ENCODE measurements at places on chromosomes 6 and 20.

DNA sequence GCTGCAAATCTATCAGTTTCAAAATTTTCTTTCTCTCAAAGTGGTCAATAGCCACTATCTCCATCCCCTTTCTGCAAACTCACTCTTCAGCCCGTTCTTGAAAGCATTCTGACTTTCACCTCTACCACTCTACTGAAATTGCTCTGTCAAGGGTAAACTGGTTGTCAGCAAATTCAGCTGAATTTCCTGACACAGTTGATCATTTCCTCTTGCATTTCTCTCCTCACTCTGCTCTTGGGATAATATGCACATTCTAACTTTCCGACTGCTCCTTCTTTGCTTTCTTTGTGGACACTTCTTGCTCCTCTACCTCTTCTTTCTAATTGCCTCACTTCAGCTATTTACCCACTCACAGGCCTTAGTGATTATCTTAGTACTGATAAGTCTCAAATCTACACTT, 73.7 kb upstream of the TINAG start:
- DNase-seq = no peak

- no peak for DNase-seq
Measured at GRCh38 chr6:163709693-163710092, 295.2 kb downstream of the QKI start.

DNA sequence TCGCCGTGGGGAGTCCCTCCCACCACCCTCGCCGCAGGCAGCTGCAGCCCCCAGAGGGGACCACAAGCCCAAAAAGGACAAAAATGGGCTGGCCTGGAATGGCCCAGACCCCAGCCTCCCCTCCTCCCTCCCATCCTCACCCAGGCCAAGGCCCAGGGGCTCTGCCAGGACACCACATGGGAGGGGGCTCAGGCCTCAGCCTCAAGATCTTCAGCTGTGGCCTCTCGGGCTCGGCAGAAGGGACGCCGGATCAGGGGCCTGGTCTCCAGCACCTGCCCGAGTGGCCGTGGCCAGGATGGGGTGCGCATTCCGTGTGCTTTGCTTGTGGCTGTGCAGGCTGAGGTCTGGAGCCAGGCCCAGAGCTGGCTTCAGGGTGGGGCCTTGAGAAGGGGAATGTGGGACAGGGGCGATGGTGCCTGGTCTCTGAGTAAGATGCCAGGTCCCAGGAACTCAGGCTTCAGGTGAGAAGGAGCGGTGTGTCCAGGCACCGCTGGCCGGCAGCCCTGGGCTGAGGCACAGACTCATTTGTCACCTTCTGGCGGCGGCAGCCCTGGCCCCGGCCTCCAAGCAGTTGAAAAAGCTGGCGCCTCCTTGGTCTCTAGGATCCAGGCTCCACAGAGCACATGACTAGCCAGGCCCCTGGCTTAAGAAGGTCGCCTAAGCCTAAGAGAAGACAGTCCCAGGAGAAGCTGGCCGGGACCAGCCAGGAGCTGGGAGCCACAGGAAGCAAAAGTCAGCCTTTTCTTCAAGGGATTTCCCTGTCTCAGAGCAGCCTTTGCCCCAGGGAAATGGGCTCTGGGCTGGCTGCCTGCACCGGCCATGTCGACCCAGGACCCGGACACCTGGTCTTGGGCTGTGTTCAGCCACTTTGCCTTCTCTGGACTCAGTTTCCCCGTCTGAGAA, 35.2 kb upstream of the MRGBP start:
- DNase-seq = no peak

GRCh38 chr6:148851683-148852556, 105.1 kb downstream of the UST start:
- DNase-seq = no peak

- peak; percentile 83 for DNase-seq
Measured at GRCh38 chr6:104705095-104705707, 154.5 kb downstream of the HACE1 start.

- no peak for DNase-seq
Measured at GRCh38 chr6:75363304-75363703, 78.7 kb upstream of the TMEM30A start.

GRCh38 chr6:155936127-155936526, 480.5 kb upstream of the NOX3 start:
- DNase-seq = no peak

- no peak for DNase-seq
Measured at GRCh38 chr6:93555292-93555691, 135.9 kb upstream of the EPHA7 start.

GRCh38 chr6:51562198-51562597, 525.2 kb downstream of the PKHD1 start:
- no peak for DNase-seq
